Non-pigmented ciliary epithelial cell (primary cell): ENCODE measurements at places on chromosomes 2 and 18.

DNA sequence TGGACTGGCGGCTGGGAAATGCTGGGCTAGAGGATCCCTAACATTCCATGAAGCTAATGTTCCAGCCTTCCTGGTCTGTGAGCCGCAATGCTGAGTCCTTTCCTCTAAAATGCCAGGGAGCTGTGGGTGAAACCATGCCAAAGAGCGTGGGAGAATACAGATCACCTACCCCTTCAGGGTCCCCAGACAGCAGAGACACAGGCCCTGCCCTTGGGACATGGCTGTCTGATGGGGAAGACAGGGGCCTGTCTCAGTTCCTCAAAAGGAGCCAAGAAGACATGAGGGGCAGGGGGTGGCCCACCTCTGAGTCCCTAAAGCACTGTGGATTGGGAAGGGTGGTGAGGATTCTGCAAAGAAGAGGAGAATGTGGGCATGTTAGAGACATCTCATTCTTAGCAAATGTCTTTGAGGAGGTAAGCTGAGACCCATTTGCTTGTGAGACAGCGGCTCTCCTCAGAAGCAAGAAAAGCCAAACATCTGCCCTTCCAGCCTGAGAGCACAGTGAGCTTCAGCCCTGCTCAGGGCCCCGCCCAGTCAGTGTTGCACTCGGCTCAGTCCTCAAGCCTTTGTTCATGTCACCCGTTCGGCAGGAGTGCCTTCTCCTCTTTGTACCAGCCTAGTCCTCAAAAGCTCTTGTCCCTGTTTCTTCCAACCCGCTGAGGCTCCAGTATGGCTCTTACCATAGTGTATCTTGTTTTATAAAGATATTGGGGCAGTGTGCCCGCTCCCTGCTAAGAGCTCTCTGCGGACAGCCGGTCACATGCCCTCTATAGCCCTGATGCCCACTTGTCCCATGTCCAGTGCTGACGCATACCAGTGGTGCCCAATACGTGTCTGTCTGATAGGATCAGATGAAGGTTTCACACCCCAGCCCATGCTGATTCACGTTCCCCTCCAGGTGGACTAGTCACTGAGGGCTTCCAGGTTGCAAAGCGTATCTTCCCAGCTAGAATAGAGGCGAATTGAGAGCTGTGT is 286.2 kb downstream of the CYP26B1 start:
- no peak for DNase-seq

DNA sequence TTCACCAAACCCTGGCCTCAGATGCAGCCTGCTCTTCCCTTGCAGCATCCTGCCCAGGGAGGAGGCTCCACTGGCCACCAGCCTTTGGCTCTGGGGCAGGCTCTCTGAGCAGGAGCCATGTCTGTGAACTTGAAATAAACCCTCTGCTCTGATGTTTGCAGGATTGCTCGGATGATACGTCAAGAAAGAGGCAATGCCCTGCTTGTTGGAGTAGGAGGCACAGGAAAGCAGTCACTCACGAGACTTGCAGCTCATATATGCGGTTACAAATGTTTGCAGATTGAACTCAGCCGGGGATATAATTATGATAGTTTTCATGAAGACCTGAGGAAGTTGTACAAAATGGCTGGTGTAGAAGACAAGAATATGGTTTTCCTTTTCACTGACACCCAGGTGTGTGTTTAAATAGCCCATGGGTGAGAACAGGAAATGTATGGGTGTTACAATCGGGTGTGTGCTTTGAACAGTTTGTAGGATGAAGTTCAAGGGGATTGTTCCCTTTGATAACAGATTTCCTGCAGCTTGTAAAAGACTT is 177.9 kb downstream of the DNAH6 start:
- DNase-seq, result no peak

- DNase-seq, result no peak
Measured at GRCh38 chr2:69097891-69098655, 85.1 kb downstream of the ANTXR1 start.

GRCh38 chr18:6741232-6741663 is 11.7 kb downstream of the ARHGAP28 start:
- peak; percentile 96 for DNase-seq

GRCh38 chr2:143706354-143706753 is 577.1 kb downstream of the ARHGAP15 start:
- no peak for DNase-seq

- DNase-seq, result no peak
Measured at GRCh38 chr2:135944625-135945024, 40.8 kb downstream of the DARS1 start.
